Left ventricle myocardium inferior (tissue), 1 donor: ENCODE measurements at places on chromosomes 3 and 15.

DNA sequence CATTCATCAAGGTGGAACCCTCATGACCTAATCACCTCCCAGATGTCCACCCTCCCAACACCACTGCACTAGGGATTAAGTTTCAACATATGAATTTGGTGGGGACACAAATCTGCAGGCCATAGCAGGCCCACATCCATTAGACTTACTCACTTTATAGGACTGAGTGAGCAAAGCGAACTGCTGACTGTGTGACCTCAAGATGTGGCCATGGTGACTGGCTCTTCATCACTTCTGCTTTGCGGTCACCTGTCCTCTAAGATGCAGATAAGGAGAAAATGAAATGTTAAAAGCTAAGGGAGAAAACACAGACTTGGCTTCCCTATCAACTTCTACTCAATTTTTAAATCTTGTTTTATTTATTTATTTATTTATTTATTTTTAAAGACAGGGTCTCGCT, 14.5 kb upstream of the DCP1A start:
- no peak for DNase-seq
- H3K27ac ChIP-seq, result no peak overlapping the region
- no peaks in the 10 kb centered on the region for H3K27me3 ChIP-seq

DNA sequence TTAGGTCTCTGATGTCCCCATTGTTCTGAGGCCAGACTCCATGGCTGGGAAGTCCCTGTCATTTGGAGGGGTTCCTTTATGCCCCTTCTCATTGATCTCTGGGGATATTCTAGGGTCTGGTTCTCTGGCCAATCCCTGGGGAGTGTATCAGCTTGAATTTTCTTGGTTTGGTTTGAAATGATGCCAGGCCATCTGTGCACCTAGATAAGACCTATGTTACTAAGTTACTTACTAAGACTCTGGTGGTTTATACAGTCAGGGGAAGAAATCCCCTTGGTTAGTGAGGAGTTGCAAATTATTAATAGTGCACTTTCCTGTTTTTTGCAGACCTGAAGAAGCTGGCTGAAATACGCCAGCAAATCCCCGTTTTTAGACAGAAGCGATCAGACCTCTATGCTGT, 20.3 kb downstream of the NIT2 start:
- no peak overlapping the region for H3K4me3 ChIP-seq
- no peaks in the 10 kb centered on the region for H3K27me3 ChIP-seq
- peaks cover 9% of the 10 kb centered on the region for H3K4me1 ChIP-seq
- no peak for DNase-seq
- peaks cover 62% of the 10 kb centered on the region for H3K36me3 ChIP-seq

DNA sequence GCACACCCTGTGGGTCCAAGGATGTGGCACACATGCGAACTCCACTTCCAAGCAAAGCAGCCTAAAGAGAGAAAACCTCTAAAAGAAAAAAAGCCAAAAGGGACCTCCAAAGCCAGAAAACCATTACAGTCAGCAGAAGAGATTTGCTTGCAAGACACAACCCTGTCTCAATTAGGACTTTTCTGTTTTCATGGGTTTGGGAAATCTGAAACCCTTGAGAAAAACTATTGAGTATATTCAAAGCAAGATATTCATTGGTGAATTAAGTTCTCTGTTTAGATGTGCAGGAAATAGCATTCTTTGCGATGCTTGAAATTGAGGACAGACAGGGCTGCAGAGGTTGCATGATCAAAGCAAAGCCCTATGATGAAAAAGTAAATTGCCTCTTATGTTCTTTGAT, 10.2 kb upstream of the LDHAL6B start:
- DNase-seq, result no peak
- no peak overlapping the region for H3K27ac ChIP-seq
- no peaks in the 10 kb centered on the region for H3K27me3 ChIP-seq
- peaks cover 5% of the 10 kb centered on the region for H3K4me1 ChIP-seq
- H3K4me3 ChIP-seq, result no peak overlapping the region

DNA sequence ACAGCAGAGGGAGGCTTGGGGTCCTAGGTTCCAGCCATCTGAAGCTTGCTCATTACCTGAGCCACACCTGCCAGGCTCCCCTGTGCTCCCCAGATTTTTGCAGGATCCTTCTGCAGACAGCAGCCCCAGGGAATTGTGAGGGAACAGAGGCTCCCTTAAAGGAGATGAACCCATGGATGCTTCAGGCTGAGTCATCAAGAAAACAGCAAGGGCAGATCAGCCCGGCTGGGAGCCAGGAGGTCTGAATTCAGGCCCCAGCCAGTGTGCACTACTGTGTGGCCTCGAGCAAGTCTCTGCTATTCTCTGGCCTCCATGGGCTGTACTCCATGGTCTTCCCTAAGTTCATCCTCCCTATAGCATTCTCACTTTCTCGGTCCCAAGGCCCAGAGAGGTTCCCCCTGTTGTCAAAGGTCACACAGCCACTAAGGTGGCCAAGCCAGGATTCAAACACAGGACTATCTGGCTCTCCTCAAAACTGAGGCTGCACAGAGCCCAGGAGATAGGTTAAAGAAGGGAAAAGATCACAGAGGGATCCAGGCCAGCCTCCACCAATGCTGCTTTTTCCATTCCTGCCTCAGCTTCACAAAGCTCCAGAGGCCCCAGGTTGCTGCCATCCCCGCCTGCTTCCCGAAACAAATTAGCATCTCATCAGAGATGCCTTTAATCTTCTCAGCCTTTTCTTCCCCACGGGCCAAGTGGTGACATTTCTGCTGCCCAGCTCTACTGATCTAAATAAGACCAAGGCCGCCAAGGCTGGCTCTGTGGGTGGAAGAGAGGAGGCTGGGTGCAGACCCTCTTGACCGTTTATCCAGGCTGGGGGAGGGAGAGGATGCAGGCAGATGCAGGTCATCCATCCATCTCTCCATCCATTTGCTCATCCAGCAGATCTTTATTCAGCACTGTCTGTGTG, 21.2 kb upstream of the GRIP2 start:
- H3K4me1 ChIP-seq, result peaks cover 3% of the 10 kb centered on the region
- no peak overlapping the region for H3K27ac ChIP-seq
- no peak for DNase-seq
- peaks cover 64% of the 10 kb centered on the region for H3K27me3 ChIP-seq
- H3K36me3 ChIP-seq, result no peaks in the 10 kb centered on the region

DNA sequence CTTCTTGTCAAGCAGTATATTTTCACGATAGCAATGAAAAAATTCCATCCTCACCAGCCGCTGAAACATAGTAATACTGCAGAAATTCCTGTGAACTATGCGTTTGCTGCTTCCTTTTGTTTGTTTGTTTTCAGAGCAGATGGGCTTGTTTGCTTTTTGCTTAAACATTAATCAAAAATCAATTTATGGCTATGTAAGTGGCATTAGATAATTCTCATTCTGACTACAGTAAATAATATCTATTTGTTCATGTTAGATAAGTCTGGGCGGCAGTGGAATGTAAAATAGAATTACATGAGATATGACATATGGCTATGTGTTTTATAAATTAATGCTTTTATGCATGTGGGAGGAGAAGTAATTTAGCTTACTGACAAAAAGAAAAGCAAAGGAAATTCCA, 163.7 kb downstream of the PGPEP1L start:
- H3K27ac ChIP-seq, result no peak overlapping the region
- H3K4me1 ChIP-seq, result peaks cover 75% of the 10 kb centered on the region
- no peaks in the 10 kb centered on the region for H3K27me3 ChIP-seq
- no peak for DNase-seq

DNA sequence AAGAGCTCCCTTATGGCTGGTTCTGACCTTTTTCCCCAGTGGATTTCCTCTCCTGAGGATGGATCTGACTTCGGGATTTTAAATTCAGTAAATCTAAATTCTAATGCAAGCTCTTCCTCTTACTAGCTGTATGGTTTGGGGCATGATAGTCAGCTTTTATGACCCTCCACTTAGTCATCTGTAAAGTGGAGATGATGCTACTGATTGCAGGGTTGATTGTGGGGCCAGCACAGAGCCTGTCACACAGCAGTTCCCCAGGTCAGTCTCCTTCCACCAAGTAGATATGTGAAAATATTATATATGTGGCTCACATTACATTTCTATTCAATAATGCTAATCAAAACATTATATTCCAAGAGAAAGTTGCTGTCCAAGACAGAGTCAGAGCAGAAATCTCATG, 141.3 kb upstream of the UBE2E1 start:
- no peaks in the 10 kb centered on the region for H3K27me3 ChIP-seq
- no peak overlapping the region for H3K4me3 ChIP-seq
- no peak for DNase-seq
- H3K27ac ChIP-seq, result no peak overlapping the region
- H3K4me1 ChIP-seq, result no peaks in the 10 kb centered on the region
- H3K36me3 ChIP-seq, result no peaks in the 10 kb centered on the region

- H3K27ac ChIP-seq, result peak overlapping the region; percentile 83
- peak; percentile 48 for DNase-seq
- no peak overlapping the region for H3K4me3 ChIP-seq
- H3K27me3 ChIP-seq, result no peaks in the 10 kb centered on the region
- peaks cover 10% of the 10 kb centered on the region for H3K36me3 ChIP-seq
These were observed 26.6 kb downstream of the ITGB5 start for GRCh38 chr3:124860599-124860998.

GRCh38 chr3:6504347-6504746, 356.6 kb upstream of the GRM7 start:
- H3K27ac ChIP-seq, result no peak overlapping the region
- H3K4me3 ChIP-seq, result no peak overlapping the region
- no peaks in the 10 kb centered on the region for H3K27me3 ChIP-seq
- H3K4me1 ChIP-seq, result no peaks in the 10 kb centered on the region

DNA sequence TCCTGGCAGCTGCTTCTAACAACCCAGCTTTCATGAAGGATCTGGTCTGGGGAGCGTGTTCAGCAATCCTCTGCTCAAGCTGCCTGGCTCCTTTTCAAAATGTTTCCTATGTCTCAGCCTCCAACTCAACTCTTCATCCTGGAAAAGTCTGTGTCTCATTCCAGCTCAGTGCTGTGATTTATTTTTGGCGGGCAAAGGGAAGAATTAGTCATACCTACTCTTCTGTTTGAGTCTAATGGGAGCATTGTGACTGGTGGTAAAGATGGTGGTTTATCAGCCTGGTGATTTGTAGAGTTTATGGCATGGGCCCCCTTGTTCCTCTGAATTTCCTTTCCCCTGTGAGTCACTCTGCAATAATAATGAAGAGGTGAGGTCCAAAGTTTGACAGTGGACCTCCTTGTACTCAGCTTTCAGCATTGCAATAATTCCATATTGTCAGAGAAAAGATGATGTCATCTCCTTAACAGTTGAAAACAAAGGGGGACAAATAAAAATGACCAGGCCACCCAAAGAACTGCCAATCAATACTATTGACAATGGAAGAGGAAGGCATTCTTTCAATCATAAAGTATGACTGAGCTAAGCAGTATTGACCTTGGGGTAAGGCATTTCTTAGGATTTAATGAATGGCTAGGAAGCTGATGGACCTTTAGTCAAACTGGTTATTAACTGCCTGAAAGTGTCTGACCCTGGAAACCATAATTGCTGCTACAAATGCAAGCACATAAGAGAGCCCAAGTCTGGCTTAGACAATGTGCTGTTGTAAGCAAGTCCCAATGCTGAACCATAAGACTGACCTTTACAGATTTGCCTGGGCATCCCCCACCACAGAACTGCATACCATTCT, 204.7 kb upstream of the MCTP2 start:
- peaks cover 9% of the 10 kb centered on the region for H3K27me3 ChIP-seq
- H3K4me3 ChIP-seq, result no peak overlapping the region
- no peak overlapping the region for H3K27ac ChIP-seq
- H3K36me3 ChIP-seq, result no peaks in the 10 kb centered on the region
- no peak for DNase-seq
- H3K4me1 ChIP-seq, result no peaks in the 10 kb centered on the region

DNA sequence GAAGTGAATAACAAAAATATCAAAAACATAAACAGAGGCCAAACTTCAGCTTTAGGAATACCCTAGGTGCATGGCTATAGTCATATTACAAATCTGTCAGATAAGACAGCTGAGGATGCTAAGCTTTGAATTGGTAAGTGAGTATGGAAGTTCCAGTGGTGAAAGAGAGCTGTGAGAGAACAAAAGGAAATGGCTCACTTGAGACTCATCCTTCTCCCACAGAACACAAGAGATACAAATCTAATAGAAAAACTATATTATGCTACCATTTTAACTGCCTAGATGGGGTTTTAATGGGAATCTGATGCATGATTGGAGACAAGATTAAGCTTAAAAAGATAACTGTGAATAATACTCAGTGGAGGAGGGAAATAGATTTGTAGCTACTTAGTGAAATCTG, 21.5 kb upstream of the PEX5L start:
- H3K27me3 ChIP-seq, result no peaks in the 10 kb centered on the region
- H3K36me3 ChIP-seq, result no peaks in the 10 kb centered on the region
- no peaks in the 10 kb centered on the region for H3K4me1 ChIP-seq
- no peak overlapping the region for H3K27ac ChIP-seq

DNA sequence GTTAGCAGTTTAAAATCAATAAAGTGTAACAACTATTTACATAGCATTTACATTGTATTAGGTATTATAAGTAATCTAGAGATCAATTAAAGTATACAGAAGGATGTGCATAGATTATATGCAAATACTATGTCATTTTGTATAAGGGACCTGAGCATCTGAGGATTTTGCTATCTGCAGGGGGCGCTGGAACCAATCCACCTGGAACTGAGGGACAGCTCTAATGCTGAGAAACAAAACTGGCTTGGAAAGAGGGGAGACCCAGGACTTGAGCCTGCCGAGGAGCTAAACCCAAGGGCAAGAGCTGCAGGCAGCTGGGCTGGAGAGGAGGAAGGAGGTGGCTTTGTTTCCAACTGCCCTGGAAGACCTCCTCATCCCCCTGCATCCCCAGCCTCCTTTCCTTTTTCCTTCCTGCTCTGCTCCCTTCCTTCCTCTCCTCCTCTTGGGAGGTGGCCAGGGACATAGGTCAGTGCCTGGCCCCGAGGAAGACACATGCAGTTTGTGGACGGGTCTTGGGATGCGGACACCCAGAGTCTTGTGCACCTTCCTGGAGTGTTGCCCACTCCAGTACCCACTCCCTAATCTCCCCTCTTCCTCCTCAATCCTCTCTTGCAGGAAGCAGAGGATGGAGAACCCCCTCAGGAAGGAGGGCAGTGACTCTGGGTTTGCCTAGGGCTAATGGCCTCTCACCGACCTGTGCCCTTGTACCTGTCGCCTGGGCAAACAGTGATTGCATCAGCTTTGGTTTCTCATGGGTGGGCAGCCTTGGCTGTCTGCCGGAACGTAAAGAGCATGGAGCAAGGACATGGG, 825 bp upstream of the RTP3 start:
- H3K36me3 ChIP-seq, result no peaks in the 10 kb centered on the region
- H3K27me3 ChIP-seq, result no peaks in the 10 kb centered on the region
- H3K4me1 ChIP-seq, result peaks cover 27% of the 10 kb centered on the region
- no peak overlapping the region for H3K27ac ChIP-seq
- no peak for DNase-seq

DNA sequence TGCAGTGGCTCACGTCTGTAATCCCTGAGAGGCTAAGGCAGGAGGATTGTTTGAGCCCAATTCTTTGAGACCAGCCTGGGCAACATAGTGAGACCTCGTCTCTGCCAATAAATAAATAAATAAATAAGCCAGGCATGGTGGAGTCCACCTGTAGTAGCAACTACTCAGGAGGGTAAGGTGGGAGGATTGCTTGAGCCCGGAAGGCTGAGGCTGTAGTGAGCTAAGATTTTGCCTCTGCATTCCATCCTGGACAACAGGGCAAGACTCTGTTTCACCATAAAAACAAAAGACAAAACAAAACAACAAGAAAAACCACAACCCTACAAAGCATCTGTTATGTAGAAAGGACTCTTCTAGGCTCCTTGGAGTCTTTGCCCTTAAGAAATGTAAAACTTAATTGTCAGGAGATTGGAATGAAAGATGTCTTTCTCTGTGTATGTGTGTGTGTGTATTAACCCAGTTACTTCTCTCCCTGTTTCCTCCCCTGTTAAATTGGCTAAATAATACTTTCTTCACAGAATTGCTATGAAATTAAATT, 9.5 kb downstream of the NECTIN3 start:
- no peak for DNase-seq
- H3K27ac ChIP-seq, result no peak overlapping the region
- no peaks in the 10 kb centered on the region for H3K36me3 ChIP-seq
- no peak overlapping the region for H3K4me3 ChIP-seq
